ENCODE measurements at places on chromosomes 3 and 15.

DNA sequence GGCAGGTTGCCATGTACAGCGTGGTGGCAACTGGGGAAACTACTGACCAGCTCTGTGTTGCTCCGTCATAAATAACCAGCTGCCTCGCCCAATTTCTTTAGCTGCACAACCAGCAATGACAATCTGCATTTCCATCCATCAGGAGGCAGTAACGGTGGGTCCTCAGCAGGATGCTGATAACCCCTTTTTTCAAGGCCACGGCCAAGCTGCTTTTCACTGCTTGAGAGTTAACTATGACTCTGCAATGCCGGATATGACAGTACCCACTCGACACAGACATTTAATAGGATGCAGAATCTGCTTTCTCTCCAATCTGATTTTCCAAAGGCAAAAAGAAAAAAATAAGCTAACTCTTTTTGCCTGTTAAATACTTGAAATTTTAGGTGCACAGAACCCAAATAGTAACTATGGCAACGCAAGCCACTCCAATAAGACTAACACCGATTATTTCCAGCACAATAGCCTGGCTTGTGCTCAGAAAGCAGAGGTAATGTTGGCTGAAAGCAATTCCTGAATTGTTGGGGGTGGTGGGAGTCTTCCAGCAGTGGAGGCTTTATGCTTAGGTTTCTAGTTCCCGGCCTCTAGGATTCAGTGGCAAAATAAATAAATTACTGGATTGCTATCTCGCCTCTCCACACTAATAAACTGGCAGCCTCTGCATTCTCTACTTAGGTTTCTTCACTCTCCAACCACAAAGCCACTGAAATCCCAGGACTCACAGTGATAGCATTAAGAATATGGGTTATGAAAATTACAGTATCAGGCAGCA, 31.2 kb upstream of the SRGAP3 start:
- peak; percentile 37 for DNase-seq

DNA sequence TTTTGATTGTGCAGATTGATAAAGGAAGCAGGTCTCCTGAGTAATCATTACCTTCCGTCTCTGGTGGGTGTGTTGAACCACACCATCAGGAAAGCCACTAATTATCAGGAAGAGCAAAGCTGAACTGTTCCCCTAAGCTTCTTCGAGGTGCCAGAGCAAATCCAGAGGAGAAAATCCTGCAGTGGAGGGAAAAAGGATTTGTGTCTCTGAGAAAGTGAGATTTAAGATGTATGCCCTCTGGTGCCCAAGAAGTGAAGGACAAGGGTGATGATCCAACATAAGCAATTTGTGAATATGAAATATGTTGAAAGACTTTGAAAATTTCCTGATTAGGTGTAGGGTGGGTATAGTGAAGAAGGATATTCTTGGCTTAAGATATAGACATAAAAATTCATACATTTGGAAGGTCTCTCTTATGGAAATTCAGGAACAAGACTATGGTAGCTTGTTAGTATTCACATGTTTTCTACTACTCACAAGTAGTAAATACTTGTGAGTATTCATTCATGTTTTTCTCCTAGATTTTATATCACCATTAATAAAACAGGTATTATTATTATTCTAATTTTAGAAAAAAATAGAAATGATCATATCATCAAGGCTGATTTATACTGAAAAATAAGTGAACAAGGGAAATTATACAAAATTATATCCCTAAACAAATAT, 34.8 kb downstream of the COMMD2 start:
- DNase-seq: peak; percentile 77

GRCh38 chr3:185253645-185254410, at the start of gene EHHADH:
Gene EHHADH, minus strand, starts transcription at chr3:185254049. Its CDS starts 27 bp downstream, at chr3:185254022.
- DNase-seq: peak; percentile 75

- peak; percentile 79 for DNase-seq
Measured at GRCh38 chr15:31870328-31871165, 159.8 kb upstream of the CHRNA7 start.

DNA sequence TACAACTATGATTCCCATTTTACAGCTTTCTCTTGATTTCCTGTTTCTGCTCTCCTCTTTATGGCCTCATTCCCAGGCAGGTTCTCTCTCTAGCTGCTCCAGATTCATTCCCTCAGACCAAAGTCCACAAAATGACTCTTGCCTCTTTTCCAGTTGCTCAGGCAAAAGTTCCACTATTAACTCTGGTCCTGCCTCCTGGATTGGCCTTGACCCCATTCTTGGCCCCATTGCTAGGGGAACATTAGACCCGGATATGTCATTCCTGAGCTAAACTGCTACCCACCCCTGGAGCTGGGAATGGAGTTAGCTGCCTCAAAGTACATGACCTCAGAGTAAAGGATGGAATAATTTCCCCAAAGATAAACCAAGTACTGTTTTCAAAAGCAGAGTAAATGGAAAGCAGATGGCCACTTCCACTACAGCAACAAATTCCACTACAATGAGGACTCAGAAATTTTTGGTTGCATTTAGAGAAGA, 73.0 kb upstream of the GAP43 start:
- DNase-seq: peak; percentile 74

- DNase-seq: no peak
Measured at GRCh38 chr15:26773917-26774316, 1.1 kb upstream of the GABRB3 start.
